ENCODE measurements at places on chromosomes 6 and 20. TPM values are rescaled to one million over a fixed set of nuclear protein-coding genes. Genes with fewer than 3 reads are reported as not detected.

DNA sequence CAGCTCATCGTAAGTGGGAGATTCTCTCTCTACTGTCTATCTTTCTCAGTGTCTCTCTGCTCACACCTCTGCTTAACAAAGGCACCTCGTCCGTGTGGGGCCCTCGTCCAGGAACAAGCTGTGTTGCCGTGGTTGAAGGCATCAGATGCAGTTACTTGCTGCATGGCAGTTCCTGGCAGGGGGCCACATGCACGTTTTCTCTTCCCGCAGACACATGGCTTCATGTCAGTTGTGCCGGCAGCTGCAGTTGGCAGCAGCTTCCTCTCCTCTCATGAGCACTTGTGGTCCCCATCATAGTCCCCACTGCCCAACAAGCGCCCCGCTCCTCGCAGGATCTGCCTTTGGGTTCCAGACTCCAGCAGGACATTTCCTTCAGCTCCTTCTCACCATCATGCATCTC lies 7.1 kb upstream of the AFDN start:
- DNase-seq = no peak

DNA sequence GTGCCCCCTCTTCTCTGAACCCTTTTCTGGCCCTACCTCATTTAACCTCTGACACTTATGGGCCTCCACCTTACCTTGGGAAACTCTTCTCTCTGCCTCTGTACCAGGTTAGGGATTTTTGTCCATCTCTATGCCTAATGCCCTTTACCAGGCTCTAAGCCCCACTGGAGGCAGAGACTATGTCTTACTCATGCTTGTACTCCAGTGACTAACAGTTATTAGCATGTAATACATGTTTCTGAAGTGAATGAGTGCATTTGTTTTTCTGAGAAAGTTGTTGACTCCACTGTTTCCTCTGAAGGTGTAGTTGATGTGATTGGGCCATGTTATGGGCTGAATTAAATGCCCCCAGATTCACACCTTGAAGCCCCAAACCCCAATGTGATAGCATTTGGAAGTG lies 234.3 kb downstream of the PACRG start:
- no peak for DNase-seq

- DNase-seq = no peak
Observed at GRCh38 chr6:105836889-105837288, 249.2 kb upstream of the PRDM1 start.

DNA sequence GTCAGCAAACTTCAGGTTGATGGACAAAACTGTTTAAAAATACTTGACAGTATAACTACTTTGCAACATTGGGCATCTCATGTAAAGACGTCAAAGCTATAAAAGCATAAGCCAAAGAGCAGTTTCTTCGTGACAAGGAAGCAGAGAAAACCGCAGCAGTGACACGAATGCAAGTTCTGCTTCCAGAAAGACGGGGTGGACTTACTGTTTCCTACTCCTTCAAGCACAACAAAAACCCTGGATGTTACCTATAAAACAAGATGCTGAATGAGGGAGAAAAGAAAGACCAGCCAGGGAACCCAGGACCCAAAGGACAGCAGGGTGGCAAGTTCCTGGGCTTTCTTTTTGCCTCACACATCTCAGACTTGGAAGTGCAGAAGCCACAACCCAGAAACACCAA lies 98.0 kb downstream of the DLL1 start:
- DNase-seq = no peak

- DNase-seq = no peak
Observed at GRCh38 chr6:166251655-166252054, 56.5 kb downstream of the PRR18 start.

GRCh38 chr6:90820436-90820835 lies 233.6 kb upstream of the MAP3K7 start:
- DNase-seq = no peak

- no peak for DNase-seq
Observed at GRCh38 chr20:14910126-14910525, 572.7 kb upstream of the FLRT3 start.

GRCh38 chr20:36308353-36308752 lies 2.2 kb downstream of the DLGAP4 start:
- DNase-seq = no peak

The SNRPB gene
- 139 TPM for total RNA-seq

The SS18L1 gene
- 22.2 TPM for total RNA-seq

- DNase-seq = no peak
Observed at GRCh38 chr6:122484760-122485159, 13.2 kb upstream of the SERINC1 start.

The PTPRT gene
- total RNA-seq = not detected

DNA sequence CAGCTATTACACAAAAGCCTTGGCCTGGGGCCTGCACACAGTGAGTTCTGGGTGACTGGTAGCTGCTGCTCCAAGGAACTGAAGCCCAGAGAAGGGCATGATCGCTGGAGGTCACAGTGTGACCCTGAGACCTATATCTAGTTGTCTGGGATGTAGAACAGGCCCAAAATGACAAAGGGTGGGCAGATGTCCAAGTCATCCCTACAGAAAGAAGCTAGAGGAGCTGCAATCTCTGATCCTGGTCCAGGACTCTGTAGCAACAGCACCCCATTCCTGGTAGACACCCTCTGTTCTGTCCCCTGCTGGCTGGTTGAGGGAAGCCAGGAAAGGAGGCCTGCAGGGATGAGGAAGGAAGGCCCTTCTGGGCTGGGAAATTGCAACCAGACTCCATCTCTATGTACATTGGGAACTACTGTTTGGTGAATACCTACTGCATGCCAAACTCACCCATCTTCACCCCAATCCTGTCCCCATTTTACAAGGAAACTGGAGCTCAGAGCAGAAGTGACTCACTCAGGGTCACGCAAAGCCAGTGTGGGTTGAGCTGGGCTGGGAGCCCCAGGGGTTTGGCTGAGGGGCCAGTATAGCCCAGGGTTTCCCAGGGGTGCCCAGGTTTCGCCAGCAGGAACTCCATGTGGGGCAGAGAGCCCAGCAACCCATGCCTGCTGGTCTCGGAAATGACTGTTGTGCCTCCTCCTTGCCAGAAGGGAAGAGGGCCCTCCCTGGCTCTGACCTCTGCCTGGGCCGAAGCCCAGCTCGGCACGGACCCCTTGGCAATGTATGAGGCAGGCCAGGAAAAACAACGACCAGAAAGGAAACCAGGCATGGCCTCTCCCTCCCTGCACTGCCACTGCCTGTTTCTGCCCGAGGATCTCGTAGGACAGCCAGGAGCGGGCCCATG lies 44.9 kb upstream of the TLDC2 start:
- no peak for DNase-seq

DNA sequence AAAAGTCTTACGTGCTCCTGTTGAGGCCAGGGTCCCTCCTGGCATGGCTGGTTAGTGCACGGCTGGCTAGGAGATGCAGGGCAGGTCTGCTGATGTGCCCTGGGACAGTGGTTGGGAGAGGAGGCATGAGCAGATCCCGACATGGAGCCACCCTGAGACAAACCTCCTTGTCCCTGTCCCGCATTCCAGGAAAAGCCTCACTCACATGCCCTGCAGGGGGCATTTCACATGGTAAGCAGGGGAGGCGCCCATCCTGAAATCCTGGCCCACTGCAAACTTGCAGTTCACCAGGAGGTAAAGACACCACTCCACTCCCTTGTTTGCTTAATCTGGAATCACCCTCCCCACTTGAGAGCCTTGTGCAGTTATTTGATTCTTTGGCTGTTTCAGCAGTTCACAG lies 116.7 kb upstream of the SLC24A3 start:
- DNase-seq = no peak
